ENCODE measurements at places on chromosomes 1 and 21.

GRCh38 chr1:39927538-39927937 lies 25.8 kb upstream of the MYCL start:
- no peak for DNase-seq

DNA sequence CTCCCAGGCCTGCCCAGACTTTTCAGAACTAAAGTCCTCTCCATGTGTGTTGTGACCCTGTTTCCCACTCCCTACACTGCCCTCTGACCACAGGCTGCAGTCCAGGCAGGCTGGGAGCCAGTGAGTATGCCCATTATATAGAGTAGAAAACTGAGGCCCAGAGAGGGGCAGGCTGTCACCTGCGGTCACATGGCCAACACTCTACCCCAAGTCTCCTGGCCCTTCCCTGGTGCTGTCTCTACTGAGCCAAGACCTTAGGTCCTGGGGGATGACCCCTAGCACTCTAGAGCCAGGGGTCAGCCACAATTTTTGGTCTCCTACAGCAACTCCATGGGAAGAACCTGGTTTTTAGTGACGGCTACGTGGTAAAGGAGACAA lies 30.8 kb downstream of the RPS6KA1 start:
- DNase-seq, result no peak

DNA sequence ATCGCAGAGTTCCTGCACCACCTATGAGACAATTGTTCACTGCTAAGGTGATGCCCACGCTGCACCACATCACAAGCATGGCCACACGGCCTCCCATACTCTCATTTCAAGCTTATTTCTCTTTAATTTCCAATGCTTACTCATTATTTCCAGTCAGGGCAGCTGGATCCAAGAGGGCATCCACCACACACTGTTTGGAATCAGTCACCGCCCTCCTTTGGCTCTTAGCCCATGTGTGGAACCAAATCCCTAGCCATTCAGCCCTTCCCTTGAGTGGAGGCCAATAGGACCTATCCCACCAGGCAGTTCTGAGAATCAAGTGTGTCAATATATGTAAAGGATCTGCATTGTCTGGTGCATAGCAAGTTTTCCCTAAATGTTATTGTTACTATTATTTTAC lies 26.3 kb upstream of the PALMD start:
- no peak for DNase-seq

DNA sequence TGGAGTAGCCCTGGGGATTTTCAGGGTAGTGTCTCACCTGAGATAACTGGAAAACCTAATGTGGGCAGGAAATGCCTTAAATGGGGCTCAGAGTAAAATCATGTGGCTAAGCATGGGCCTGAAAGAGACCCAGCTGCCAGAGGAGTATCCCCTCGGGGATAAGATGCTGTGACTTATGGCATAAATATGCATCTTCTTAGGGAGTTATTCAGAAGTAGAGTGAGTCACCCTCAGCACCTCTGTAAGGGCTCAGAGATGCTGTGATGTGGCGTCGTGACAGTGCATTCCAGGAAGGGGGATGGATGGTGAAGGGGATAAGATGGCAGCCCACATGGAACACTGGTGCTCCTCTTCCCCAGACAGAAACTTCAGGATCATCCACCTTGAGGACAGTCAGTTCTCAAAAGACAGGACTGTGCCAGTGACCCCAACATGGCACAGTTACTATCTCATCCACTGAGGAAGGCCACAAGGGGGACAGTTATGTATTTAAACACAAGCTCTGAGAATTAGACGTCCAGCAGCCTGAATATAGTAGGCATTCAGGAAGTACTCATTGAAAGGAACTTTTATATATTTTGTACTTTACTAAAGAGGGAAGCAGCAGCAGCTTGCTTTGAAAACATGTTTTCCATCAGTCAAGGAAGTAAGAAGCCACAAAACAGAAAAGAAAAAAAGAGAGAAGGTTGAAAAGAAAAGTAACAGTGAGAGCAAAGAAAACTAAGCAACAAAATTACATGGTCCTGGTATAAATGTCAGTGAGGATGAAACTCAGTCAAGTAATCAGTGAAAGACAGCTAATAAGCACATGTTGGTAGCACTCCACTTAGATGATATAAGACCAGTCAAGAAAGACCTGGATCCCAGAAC lies 8.3 kb downstream of the IL24 start:
- DNase-seq, result no peak

- DNase-seq, result no peak
Measured at GRCh38 chr1:228085287-228085951, 2.9 kb downstream of the ARF1 start.

DNA sequence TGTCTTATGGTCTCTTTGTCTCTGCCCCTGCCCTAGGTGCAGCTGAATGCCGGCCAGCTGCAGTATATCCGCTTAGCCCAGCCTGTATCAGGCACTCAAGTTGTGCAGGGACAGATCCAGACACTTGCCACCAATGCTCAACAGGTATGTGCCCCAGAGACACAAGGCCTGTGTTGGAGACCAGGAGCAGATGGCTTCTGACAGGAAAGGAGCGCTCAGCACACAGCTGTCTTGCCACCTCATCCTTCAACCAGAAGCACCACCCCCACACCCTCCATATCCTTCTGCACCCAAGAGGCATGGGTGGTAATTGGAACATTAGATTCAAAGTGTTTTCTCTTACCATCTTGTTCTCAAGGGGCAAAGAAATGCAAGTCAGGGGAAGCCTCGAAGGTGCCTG lies 17.0 kb upstream of the KCNQ4 start:
- DNase-seq, result no peak

Measured in NCI-H1930 (cell line).